ENCODE measurements at places on chromosomes 5 and 9. TPM values are rescaled to one million over a fixed set of nuclear protein-coding genes. Genes with fewer than 3 reads are reported as not detected.

SLC4A9 gene
- not detected for total RNA-seq

FOXD4 gene
- total RNA-seq = 0.29 TPM

TMEM232 gene
- total RNA-seq = 1.4 TPM

BTNL8 gene
- total RNA-seq = not detected

CENPK gene
- 11.9 TPM for total RNA-seq

ZNF169 gene
- 4.0 TPM for total RNA-seq

PCDHGA8 gene
- 3.5 TPM for total RNA-seq

CCL21 gene
- total RNA-seq = not detected

IL17B gene
- not detected for total RNA-seq

TLX3 gene
- total RNA-seq = not detected

SPATA31C1 gene
- total RNA-seq = not detected

PRRX2 gene
- 34.8 TPM for total RNA-seq

INSL4 gene
- total RNA-seq = not detected

DOCK8 gene
- total RNA-seq = under 0.01 TPM

PCDHB15 gene
- total RNA-seq = 1.1 TPM

SOX30 gene
- under 0.01 TPM for total RNA-seq

BARHL1 gene
- not detected for total RNA-seq

Data from osteoblast (primary cell).